ENCODE measurements at places on chromosomes 13 and 19. TPM values are rescaled to one million over a fixed set of nuclear protein-coding genes. Genes with fewer than 3 reads are reported as not detected.

Gene ELF1
- total RNA-seq = 17.2 TPM

Gene PINLYP
- total RNA-seq = 8.6 TPM

Gene OR7A5
- not detected for total RNA-seq

GRCh38 chr13:77374786-77375185 lies 47.9 kb upstream of the MYCBP2 start:
- no peaks in the 10 kb centered on the region for H3K4me1 ChIP-seq
- DNase-seq = no peak
- no peaks in the 10 kb centered on the region for H3K36me3 ChIP-seq

DNA sequence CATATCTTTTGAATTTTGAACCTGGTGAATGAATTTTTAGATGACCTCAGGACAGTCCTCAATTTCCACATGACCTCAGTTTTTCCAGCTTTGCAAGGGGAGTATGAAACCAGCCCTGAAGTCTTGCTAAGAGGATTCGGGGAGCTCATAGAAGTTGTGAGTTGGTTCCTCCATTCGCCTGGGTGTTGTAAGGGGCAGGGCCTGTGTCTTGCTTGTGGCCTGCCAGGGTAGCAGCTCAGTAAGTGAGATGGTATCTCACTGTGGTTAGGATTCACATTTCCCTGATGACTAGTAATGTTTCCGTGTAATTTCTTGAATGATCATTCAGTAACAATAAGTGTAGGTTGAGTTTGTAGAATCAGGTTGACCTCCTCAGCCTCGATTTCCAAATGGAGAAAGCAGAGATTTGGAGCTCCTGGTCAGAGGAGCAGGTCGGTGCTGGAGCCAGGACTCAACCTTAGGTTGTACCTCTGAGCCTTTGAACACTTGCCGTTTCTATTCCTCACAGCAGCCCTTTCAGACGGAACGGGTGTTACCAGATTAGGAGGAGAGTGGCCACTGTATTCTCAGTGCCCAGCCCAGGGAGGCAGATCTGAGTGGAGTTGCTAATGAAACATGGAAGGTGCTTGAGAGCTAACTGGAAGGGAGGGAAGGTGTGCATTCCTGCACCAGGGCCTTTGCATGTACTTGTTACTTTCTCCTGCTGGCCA lies 14.6 kb downstream of the NACC1 start:
- no peak overlapping the region for H3K27ac ChIP-seq
- no peaks in the 10 kb centered on the region for H3K36me3 ChIP-seq
- no peak overlapping the region for H3K4me3 ChIP-seq
- no peaks in the 10 kb centered on the region for H3K27me3 ChIP-seq
- no peak for DNase-seq
- no peaks in the 10 kb centered on the region for H3K4me1 ChIP-seq

DNA sequence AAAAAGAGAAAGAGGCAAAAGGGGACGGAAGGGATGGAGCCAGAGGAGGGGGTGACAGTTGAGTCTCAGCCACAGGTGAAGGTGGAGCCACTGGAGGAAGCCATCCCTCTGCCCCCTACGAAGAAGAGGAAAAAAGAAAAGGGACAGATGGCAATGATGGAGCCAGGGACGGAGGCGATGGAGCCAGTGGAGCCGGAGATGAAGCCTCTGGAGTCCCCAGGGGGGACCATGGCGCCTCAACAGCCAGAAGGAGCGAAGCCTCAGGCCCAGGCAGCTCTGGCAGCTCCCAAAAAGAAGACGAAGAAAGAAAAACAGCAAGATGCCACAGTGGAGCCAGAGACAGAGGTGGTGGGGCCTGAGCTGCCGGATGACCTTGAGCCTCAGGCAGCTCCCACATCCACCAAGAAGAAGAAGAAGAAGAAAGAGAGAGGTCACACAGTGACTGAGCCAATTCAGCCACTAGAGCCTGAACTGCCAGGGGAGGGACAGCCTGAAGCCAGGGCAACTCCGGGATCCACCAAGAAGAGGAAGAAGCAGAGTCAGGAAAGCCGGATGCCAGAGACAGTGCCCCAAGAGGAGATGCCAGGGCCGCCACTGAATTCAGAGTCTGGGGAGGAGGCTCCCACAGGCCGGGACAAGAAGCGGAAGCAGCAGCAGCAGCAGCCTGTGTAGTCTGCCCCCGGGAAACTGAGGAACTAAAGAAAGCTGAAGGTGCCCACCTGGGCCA lies 2.5 kb downstream of the POLR1G start:
- no peaks in the 10 kb centered on the region for H3K36me3 ChIP-seq
- DNase-seq = no peak
- H3K4me1 ChIP-seq = peaks cover 7% of the 10 kb centered on the region
- H3K27me3 ChIP-seq = peaks cover 13% of the 10 kb centered on the region
- no peak overlapping the region for H3K4me3 ChIP-seq
- H3K27ac ChIP-seq = no peak overlapping the region

DNA sequence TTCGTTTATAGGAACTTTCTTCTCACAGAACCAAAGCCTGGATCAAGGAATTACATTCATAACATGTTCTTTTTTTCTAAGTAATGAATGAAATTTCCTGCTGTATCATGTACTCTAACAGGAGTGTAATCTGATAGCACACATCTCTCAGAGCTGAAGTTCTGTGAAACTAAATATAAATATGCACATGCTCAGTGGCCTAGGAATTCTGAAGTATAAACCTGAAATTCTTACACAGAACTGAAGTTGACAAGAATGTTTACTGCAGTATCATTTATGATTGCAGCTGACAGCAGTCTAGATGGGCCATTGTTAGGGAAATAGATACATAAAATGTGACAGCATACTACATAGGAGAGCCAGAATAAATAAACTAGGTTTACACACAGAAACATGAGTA lies 54.5 kb downstream of the USP12 start:
- no peaks in the 10 kb centered on the region for H3K27me3 ChIP-seq
- H3K4me1 ChIP-seq = peaks cover 7% of the 10 kb centered on the region
- no peak for DNase-seq
- H3K27ac ChIP-seq = no peak overlapping the region
- no peak overlapping the region for H3K4me3 ChIP-seq

DNA sequence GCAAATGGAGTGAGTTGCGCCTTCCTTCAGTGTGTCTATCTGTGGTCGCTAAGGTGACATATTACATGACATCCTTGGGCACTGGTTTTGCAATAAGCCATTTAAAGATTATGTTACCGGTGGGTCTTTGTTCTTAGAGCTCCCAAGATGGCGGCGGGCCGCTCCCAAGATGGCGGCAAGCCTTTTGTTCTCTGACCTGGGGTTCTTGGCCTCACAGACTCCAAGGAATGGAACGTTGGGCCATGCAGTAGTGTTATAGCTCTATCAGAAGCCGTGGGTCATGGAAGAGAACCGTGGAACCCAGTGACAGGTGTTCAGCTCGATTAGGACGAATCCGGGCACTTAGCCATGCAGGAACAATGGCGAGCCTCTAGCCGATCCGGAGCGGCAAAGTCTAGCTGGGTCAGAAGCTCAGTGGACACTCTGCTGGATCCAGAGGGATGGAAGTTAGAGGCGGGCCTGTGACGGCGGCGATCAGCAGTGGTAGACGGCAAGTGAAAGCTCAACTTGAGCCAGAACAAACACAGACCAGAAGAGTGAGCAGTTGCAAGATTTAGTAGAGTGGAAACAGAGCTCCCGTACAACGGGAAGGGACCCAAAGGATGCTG lies 188.6 kb downstream of the TEX29 start:
- no peak for DNase-seq
- peaks cover 4% of the 10 kb centered on the region for H3K4me1 ChIP-seq
- H3K36me3 ChIP-seq = no peaks in the 10 kb centered on the region

DNA sequence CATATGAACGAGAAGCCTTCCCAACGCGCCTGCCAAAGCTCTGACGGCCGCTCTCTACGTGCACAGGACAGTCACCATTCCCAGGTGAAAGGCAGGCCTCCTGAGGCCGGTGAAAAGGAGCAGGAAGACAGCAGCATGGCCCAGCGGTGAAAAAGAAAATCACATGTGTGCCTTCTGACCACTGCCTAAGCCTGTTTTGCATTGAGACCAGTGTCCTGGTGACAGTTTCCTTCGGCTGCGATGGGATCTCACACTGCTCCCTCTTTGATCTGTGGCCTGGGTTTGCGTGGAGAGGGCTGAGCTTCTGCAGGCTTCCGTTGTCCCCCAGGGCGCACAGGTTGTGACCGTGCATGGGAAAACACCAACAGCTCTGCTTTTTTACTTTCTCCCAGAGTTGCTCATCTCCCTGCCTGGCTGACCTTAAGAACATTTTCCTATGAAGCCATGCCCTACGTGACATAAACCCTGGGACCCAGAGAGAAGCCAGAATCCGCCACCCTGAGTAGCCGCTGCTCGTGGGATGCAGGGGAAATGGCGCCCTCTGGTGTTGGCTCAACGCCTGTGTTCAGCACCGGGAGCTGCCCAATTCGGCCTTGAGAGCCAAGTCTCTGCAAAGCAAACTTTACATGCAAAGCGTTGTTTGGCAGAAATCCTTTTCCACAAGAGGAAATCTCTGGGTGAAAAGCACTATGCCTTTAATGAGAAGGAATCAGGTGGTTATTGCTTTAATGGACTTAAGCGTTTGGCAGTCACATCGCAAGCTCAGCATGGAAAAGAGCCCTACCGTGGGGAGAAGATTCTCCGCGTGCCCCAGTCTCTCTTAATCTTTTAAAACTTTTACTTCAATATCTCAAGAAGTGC lies 112.2 kb upstream of the GPR12 start:
- DNase-seq = peak; percentile 87
- H3K36me3 ChIP-seq = no peaks in the 10 kb centered on the region
- H3K27me3 ChIP-seq = peaks cover 13% of the 10 kb centered on the region
- no peak overlapping the region for H3K4me3 ChIP-seq
- H3K27ac ChIP-seq = no peak overlapping the region
- H3K4me1 ChIP-seq = peaks cover 16% of the 10 kb centered on the region

- peaks cover 14% of the 10 kb centered on the region for H3K4me1 ChIP-seq
- H3K27me3 ChIP-seq = peaks cover 18% of the 10 kb centered on the region
- no peaks in the 10 kb centered on the region for H3K36me3 ChIP-seq
- peak; percentile 79 for DNase-seq
Observed at GRCh38 chr19:33177417-33177979, 16.6 kb upstream of the LRP3 start.

DNA sequence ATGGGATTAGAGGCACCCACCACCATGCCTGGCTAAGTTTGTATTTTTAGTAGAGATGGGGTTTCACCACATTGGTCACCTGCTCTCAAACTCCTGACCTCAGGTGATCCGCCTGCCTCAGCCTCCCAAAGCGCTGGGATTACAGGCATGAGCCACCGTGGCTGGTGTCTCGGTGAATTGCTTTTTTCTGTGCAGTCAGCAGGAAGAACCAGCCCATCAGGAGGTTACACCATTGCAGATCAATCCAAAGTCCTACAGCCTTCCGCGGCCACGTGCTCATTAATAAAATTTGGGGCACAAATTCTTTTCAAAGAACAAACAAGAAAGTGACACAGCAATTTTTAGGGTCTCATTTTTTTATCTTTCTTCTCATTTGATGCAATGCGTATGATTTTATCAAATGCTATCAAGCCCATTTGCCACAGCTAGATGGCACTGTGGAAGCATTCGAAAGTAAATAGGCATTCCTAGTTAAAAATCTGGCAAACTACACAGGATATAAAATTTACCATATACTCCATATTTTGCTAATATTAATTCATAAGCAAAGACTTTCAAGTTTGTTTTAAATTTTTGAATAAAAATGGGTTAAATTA lies 54.4 kb upstream of the ZNF835 start:
- no peaks in the 10 kb centered on the region for H3K27me3 ChIP-seq
- H3K27ac ChIP-seq = no peak overlapping the region
- H3K36me3 ChIP-seq = no peaks in the 10 kb centered on the region
- DNase-seq = no peak
- no peaks in the 10 kb centered on the region for H3K4me1 ChIP-seq

DNA sequence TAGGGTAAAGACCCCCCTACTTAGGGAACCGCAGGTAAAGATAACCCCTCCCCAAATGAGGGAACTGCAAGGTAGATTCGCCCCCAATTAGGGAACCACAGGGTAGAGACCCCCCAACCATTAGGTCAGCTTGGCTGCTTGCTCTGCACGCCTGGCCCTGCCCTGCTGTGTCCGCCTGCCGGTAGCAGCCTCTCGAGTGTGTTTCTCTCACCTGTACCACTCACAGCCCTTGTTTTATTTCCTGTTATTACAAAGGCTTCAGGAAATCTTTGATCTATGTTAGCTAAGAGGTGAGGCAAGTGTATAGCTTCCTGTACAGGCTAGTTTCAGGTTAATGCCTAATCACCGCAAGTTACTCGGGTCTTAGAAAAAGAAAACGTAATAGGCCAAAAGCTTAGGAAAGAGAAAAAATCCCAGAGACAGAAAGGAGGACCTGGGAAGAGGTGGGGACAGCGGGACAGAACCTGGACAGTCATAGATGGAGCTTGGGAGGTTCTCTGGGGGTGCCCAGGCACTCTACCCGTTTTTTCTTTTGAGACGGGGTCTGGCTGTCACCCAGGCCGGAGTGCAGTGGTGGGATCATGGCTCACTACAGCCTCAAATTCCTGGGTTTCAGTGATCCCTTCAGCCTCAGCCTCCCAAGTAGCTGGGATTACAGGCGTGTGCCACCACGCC lies 23.1 kb upstream of the EIF3G start:
- no peaks in the 10 kb centered on the region for H3K36me3 ChIP-seq
- no peak for DNase-seq
- no peaks in the 10 kb centered on the region for H3K27me3 ChIP-seq
- no peak overlapping the region for H3K4me3 ChIP-seq

DNA sequence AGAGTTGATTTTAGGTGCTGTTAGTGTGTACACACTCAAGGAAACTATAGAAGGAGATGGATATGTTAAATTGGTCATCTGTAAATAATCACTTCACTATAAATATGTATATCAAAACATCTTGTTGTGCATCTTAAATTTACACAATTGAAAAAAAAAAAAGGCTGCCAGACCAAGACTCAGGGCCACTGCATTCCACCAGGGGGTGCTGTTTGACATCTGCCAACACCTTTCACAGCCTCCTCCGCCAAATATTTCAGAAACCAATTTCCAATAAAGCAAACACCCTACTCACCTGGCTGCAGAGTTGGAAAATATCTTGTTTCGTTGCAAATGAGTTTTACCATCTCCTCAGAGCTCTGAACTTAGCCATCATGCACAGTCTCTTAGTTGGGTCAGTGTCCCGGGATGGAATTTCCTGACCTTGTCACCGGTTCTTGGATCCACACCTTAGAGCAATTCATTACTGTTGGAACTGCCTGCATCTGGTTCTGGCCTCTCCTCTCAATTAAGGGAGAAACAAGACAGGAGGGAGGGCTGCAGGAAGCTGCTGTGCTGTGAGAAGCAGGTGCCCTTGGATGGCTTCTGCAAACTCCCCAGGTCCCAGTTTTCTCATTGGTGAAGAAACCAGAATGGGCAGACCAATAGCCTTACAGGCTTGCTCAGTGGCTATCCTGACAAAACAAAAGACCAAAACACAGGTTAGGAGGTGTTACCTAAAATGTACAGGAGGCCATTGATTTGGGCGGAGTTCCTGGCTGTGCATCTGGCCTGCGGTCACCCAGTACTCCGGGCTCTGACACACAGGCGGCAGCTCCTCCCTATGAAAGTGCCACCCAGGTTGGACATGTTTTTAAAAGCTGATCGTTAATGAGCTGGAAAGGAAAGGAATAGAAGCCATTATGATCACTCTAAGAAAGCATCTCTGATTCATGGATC lies 746.6 kb downstream of the UQCRFS1 start:
- no peaks in the 10 kb centered on the region for H3K27me3 ChIP-seq
- DNase-seq = peak; percentile 76
- H3K4me1 ChIP-seq = peaks cover 23% of the 10 kb centered on the region
- no peak overlapping the region for H3K27ac ChIP-seq
- H3K36me3 ChIP-seq = no peaks in the 10 kb centered on the region
